NCI-H526 (cell line): ENCODE measurements at places on chromosomes 3 and 15.

DNA sequence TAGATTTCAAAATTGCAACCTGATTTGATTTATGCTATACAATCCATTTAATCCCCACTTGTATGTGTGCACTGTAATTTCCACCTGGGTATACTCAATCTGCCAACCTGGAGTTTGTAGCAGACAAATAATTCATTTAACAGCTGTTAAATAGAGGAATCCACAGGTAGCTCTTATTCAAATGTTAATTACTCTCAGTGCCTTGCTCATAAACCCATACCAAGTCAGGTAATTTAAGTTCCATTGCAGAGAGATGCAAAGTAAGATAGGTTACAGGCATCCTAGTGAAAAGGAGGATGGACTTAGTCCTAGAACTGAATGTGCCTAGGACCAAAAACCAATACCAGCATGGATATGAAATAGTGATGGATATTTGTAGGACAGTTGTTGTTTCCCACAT, 674.2 kb downstream of the TBL1XR1 start:
- DNase-seq = no peak

DNA sequence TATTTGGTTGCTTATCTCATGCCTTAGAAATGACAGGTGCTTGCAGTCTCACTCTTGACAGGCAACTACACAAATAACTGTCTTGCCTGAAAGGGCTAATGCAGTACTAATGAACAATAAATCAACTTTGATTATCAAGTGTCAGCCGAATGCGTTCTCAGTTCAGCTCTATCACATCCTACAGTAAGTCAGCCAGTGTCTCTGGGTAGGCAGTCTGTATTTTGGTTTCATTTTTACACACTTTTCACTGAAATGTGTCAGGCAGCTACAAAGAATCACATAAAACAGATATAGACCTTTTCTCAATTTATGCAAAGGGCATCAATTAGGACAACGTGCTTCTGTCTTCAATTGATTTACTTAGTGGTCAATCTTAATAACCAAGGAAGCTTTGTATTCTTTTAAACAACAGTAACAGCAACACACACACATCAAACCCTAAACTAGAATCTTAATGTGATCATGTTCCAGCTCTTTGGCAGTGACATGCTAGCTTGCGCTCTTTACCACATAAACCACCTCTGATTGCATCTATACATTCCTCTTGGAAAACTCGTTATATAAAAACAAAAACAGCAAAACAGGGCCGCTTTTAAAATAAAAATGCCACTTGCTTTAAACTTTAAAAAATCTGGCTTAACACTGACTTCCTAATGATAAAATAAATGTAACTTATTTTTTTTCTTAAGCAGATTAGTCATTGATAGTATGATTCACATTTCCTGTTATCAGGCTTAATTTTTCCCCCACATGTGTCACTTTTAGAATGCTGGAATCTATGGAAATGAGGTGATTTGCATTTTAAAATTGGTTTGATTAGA, 520.4 kb downstream of the FOXP1 start:
- peak; percentile 39 for DNase-seq

GRCh38 chr3:37610529-37610928, 251.2 kb upstream of the CTDSPL start:
- no peak for DNase-seq

DNA sequence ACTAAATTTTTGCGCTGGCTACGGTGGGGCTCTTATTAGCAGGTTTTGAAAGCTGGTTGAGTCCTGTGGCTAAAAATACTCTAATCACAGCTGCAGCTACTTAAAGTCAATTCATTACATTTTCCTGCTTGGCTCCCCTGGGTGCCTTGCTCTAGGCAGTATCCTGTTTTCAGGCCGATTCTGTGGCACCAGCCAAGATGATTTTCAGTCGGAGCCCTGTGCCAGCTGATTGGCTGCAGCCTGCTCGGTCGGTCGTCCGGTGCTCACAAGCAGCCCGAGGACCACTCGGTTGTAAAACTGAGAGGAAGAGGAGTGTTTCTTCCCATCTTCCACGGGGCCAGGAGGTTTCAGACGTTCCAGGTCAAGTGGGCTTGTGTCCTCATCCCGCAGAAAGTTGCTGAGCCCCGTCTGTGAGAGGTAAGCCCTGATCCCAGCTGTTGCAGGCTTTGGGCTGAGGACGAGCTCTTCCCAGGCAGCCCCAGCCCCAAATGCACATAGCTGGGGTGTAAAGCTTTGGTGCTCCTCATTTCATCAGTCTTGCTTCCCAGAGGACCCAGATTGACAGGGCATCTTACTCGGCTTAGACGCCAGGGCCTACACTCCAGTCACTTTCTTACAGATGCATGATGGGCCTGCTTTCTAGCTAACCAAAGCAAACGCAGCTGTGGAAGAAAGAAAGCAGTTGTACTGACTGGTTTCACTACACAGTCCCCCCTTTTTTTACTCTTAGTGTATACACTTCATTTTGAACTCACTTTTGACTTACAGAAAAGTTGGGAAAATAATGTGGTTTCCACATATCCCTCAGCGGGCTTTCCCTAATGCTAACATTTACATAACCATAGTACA, 15.9 kb downstream of the LYSMD4 start:
- DNase-seq = no peak

GRCh38 chr15:67085818-67086636, 20.6 kb downstream of the SMAD3 start:
- DNase-seq = no peak

- DNase-seq = no peak
Observed at GRCh38 chr3:129211772-129212171, 28.1 kb upstream of the CNBP start.

DNA sequence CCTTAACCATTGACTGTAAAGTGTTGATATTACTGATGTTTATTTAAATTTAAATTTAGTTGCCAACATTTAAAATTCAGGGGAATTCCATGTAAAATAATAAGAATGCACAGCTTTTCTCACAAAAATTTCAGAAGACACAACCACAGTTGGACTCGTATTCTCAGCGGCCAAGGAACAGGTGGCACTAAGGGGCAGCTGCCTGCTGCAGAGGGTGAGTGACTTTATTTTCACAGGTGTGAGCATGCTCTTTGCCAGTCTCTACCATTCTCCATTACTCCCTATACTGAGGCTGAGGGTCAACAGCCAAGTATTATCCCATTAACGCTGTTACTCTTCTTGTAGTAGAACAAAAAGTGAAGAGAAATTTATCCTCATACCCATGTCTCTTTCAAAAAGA, 92.1 kb upstream of the GADL1 start:
- no peak for DNase-seq

- no peak for DNase-seq
Observed at GRCh38 chr15:32704395-32704981, 13.3 kb upstream of the GREM1 start.

- no peak for DNase-seq
Observed at GRCh38 chr3:81887448-81887847, 126.0 kb upstream of the GBE1 start.

- no peak for DNase-seq
Observed at GRCh38 chr3:159739969-159740368, 248.7 kb upstream of the IL12A start.

DNA sequence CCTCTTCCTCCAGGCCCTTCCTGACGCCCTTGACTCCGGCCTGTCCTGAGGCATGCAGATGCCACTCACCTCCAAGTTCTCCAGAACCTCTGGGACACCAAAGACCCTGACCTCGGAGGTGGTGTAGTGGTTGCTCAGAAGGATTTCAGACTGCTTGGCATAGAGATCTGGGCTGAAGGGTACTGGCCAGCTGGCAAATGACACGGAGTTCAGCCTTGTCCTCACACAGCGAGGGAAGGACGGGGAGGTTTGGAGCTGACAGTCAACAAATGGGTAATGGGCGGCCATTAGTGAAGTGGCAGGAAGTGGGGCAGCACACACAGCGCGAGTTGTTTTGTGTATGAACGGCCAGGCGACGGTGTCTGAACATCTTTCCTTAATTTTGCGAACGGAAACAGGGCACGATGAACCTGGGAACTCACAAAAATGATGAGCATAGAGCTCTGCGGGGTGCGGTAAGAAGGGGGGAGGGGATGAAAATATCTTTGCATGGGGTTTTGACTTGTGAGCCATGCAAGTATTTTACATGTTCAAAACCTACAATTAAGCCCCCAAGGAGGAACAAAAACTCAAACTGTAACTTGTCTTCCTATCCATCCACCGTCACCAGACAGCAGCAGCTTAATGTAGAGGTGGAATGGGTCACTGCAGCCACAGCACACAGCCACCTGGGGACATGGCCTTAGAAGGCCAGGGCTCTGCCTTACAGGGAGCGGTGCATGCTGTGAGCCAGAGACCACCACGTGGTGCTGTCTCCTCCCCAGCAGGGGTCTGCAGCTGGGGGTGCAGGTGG, 43.6 kb upstream of the RPL32 start:
- DNase-seq = no peak

DNA sequence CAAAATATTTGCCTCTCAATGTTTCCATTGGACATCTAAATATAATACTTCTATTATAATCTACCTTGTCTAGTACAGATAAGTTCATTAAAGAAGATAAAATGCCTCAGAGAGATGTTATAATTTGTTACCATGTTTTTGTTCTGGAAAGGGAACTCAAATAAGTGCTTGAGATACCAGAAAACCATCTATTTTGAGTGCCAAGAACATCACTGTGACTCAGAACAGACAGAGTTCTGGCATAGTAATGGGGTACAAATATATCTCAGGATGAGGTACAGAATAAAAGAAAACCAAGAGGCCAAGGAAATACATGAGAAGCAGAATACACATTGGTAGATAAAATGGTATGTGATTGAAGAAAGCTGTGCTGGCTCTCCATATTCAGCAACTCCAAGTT, 58.9 kb downstream of the IMPG2 start:
- DNase-seq = no peak

DNA sequence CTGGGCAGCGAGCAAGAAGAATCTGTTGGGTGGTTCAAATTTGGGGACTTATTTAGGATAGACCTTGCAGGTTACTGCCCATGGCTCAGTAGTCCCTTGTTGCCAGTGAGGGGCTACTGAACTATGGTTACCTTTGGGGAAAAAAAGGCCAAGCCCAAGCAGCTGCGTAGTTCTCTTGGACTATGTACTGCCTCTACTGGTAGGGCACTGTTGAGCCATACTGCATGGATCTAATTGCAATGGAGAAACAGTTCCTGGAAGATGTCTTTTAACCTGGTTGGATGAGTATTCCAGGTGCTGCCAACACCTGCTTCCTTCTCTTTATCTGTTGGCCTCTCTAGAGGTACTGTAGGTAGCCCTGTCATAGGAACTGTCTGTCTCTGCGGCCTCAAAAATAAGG, 671.9 kb upstream of the CBLB start:
- no peak for DNase-seq

- no peak for DNase-seq
Observed at GRCh38 chr15:90594301-90594738, 64.6 kb downstream of the CRTC3 start.

- DNase-seq = no peak
Observed at GRCh38 chr3:114758831-114759699, 388.0 kb downstream of the ZBTB20 start.

- DNase-seq = no peak
Observed at GRCh38 chr15:69976366-69976994, 121.2 kb downstream of the TLE3 start.

- DNase-seq = no peak
Observed at GRCh38 chr3:78580681-78581080, 1187.1 kb downstream of the ROBO1 start.

GRCh38 chr15:100824211-100824610, 55.4 kb upstream of the ALDH1A3 start:
- DNase-seq = no peak

DNA sequence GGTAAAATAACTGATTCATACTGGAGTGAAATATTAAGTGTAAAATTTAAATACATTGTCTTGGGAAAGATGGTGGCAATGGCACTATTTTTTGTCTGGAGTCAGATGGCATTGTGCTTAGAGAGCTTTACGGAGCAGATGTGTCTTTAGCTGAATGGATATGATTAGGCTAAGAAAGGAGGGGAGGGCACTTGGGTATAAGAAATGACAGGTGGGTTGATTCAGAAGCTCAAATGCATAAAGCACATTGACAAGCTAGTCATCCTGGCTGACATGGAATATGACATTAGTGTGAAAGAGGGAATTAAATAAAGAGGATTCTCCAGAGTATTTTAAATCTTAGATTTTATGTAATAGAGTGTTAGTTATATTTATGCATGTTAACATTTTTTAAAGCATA, 570.1 kb upstream of the CBLB start:
- DNase-seq = no peak

- no peak for DNase-seq
Observed at GRCh38 chr3:116057400-116058006, 387.8 kb downstream of the LSAMP start.

- no peak for DNase-seq
Observed at GRCh38 chr3:46609944-46610722, 2.2 kb upstream of the FAM240A start.

DNA sequence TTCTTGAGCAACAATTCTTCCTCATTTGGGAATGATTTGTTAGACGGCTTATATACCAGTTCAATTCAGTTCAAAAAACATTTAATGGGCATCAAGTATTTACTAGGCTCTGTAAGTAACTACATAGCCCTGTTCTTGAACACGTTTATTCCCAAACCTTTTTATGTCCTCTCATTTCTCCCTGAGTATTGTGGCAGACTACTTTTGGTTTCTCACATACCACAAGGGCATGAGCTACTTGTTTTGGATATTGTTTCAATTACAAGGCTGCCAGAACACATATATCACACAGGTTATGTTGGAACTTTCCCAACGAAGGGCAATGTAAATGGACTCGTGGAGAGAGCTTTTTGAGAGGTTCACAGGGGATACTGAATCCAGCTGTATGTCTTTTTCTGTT, 363.8 kb upstream of the NAALADL2 start:
- no peak for DNase-seq

DNA sequence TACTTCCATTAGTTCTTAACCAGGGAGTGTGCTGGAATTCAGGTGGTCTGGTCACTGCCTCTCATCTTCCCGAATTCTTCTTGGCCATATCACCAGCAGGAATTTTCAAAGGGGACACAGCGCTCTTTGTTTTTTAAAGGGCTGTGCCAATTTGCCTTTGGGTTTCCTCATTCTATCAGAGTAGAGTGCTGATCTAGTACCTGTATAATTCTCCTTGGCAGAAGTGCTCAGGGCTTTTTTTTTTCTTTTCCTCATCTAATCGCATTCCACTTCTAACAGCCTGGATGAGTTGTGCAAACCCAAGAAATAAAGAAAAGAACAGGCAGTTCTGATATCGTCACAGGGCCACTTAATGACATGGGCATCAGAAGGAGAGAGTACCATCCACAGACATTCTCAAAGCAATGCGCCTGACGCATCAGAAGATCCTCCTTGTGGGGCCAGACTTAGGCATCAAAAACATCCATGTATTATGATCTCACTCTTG, 121.0 kb downstream of the ASB7 start:
- DNase-seq = no peak
